Ammon's horn (tissue), 1 donor: ENCODE measurements at places on chromosomes 12 and 14.

- peak; percentile 42 for DNase-seq
These were observed 16.5 kb downstream of the NPC2 start for GRCh38 chr14:74476607-74477006.

DNA sequence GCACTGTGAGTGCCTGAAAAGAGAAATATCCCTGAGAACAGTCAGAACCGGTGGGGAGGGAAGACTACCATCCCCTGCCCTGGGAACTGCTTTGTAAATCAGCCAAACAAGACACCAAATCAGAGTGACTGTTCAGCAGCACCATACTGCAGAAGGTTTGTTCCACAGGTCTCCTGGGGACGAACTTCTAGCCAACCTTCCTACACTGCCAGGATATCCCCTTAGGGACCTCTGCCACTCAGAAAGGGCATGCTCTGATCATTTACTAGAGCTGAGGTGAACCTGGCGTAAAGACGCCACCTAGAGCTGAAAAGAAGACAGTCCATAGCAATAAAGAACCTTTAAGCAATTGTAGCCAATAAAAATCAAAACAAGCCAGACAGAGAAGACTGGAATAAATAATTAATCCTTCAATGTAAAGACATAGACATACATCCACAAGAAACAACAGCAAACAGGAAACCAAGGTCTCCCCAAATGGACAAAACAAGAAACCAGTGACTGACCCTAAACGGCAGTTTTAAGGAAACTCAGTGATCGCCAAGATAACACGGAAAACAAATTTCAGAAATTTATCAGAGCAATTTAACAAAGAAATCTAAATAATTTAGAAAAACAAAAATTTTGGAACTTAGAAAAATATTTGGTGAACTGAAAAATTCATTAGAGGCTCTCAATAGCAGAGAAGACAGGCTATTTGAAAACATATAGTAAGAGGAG is 228.1 kb upstream of the AMIGO2 start:
- DNase-seq = peak; percentile 22

DNA sequence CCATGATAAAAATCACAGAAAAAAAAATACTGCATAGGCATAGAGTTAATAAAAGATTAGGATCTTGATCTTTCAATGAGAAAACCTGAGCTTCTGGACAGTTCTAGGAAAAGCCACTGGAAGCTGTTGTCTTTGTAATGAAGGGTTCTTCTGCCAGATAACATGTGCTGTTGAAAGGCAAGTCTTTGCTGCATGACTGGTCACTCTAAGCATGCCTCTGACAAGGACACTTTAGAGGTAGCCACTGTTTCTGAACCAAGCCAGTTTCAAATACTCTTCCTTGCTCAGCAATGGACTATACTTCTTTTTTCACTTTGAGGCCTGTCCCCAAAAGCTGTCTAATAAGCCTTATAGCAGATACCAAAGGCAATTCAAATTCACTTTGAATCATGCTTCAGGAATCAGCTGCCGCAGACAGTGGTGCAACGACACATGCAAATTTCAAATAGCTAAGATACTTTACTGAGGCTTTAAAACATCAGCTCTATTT is 70.2 kb downstream of the BTG1 start:
- DNase-seq = no peak

- peak; percentile 69 for DNase-seq
These were observed 67.6 kb upstream of the CDKN3 start for GRCh38 chr14:54329082-54329695.

- no peak for DNase-seq
These were observed 16.1 kb downstream of the PAWR start for GRCh38 chr12:79674629-79675028.

DNA sequence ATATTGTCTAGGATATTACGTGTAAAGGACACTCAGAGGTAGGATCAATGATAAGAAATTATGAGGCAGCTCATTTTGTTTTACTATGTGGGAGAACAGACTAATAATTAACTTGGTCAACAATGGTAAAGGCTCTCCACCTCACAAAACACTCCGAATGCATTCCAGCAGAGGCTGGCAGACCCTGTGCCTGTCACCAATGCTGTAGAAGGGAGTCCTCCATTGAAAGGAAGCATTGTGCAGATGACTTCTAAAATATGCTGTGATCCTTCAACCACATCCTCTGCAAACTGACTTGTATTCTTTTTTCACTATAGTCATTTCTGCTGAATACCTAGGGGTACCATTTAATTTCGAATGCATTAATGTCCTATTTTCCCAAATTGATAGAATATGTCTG is 119.6 kb upstream of the EEA1 start:
- no peak for DNase-seq

DNA sequence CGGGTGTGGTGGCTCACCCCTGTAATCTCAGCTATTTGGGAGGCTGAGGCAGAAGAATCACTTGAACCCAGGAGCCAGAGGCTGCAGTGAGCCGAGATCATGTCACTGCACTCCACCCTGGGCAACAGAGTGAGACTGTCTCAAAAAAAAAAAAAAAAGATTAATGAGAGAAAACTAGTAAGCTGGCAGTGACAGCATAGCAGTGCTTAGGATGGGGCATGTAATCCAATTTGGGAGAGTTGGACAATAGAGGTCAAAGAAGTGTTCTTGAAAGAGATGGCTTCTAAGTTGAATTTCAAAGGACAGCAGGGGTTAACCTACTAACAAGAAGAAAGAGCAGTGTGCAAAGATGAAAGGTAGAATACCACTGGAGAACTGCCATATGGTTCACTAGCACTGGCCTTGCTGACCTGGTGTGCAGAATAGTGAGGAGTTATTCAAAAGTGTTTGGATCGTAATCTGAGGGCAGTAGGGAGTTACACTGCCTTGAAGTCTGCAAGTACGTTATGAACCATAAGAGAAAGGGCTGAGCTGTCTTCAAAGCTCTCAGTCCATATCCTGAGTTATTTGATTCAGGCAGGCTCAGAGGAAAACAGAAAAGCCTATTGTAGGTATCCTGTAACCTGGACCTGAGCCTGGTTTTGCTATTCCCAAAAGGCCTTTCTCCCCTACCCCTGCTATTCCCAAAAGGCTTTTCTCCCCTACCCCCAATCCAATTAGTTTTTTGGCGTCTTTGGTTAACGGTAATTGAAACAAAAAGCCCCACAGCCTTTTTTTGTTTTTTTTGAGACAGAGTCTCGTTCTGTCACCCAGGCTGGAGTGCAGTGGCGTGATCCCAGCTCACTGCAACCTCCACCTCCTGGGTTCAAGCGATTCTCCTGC is 3.4 kb downstream of the XPOT start:
- no peak for DNase-seq

- no peak for DNase-seq
These were observed 175.6 kb downstream of the GLT1D1 start for GRCh38 chr12:129028844-129029243.

DNA sequence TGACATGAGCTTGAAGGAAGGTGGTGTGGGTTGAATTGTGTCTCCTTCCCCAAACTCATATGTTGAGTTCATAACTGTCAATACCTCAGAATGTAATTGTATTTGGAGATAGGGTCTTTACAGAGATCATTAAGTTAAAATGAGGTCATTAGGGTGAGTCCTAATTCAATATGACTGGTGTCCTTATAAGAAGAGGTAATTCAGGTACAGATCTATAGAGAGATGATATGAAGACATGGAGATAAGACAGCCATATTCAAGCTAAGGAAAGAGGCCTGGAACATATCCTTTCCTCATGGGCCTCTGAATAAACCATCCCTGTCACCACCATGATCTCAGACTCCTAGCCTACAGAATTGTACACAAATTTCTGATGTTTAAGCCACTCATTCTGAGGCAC is 514.7 kb upstream of the MGAT4C start:
- DNase-seq = no peak

DNA sequence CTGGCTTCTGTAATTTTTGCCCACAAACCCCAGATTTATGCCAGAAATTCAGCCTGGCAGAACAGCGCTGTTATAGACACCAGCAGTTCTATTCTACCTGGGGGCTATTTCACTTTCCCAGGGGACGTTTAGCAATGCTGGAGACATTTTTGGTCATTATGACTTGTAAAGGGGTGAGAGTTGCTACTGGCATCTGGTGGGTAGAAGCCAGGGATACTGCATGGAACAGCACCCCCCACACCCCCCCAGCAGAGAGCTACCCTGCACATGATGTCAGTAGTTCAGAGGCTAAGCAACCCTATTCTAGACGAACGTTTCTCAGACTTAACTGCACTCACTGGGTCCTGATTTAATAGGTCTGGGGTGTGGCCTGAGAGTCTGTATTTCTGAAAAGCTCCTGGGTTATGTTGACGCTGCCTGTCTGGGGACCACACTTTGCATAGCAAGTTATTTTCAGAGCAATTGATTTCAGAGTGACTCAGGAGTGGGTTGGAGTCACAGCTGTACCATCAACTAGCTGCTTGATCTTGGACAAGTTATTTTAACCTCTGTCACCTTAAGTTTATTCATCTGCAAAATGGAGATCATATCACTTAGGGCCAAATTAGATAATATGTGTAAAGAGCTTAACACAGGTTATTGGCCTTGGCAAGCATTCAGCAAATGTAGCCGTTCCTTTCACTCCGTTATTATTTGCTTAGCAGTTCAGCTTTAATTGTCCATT is 48.5 kb downstream of the CHST11 start:
- no peak for DNase-seq

DNA sequence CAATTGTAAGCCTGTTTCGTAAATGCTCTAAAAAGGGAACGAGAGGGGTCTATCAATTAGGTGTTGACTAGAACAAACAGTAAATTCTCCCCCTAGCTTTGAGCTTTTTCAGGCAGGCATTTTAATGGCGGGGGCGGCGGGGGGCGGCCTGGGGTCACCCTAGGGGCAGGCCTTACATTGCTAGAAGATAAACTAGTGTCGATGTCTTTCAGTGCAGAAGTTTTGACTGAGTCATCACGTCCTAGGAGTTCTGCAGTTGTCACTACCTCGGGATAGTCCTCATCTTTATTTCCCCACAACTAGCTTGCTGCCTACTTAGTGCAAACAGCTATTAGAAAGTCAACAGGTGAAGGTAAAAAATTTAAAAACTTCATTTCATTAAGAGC is 1.6 kb downstream of the ATP6V1D start:
- no peak for DNase-seq

GRCh38 chr12:52395761-52396434 is 10.2 kb downstream of the KRT82 start:
- no peak for DNase-seq

DNA sequence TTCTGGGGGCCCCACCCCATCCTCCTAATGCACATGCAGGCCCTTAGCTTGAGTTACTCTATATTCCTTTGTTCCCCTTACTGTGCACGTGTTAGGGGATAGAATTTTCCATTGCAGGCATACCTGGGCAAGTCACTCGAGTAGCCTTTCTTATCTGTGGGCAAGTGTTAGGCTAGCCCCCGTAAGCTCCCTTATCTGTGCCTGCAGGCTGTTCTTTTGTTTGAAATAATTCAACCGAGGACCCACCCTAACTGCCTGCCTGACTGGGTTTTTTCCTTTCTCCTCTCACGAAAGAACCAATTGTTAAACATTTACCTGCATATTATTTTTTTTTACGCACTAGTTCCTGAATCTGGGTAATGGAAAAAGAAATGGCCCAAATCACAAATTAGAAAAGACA is 21.3 kb upstream of the BCAT1 start:
- DNase-seq = no peak

DNA sequence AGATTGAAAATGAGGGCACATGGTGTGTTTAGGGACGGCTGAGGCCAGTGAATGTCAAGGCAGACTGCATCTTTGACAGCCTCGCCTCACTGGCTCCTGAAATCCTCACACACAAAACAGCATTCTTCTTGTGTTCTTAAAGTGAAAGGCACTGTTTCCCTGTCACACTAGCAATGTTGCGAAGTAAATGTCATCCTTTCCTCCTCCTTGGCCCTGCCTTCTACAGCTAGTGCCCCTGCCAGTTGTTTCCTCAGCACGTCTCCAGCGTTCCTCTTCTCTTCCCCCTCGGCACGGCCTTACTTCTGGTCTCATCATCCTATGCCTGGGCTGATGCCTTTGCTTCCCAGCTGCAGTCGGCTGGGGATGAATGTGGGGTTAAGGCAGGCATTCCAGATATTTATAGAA is 129.4 kb upstream of the DNM1L start:
- DNase-seq = peak; percentile 70

DNA sequence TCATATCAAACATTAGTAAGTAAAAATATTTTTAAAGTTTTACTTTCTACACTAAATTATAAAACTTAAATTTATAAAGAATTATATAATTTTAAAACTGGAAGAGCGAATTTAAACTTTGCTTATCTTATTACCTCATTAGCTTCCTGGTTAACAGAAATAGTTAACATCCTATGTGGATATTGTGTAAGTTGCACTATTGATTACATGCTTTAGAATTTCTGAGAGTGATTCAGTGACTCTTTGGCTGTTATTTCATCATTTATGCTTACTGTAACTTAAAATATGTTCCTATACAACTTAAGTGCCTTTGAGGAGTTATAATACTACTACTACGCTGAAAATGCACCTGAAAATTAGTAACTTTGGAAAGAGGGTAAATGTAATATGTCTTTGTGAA is 101.4 kb downstream of the FOXA1 start:
- DNase-seq = no peak

GRCh38 chr14:101134161-101134631 is 230.7 kb upstream of the RTL1 start:
- DNase-seq = no peak

DNA sequence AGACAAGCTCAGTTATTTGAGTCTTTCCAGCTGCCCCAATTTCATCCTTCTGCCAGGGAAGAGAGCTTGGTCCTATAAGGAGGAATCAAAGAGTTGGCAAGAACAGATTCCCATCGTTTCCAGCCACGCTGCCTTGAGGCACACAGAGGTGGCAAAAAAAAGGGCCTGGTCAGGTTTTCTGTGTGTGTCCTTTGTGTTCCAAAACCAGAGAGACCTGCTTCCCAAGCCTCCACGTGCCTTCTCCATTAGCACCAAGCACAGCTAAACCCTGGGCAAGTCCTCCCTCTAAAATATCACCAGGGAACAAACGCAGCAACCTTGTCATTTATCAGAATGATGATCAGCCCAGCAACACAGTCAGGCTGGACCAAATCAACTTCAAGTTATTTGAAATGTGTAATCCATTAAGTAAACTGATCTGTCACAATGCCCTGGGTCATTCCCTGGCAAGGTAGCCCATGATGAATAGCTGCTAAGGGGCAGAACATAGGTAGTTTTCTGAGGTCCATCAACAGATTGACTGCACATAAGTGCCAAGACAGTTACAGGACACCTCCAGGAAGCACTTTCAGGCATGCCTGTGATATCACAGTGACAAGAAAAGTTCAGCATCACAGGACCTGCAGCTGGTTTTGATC is 28.6 kb upstream of the C12orf42 start:
- no peak for DNase-seq

DNA sequence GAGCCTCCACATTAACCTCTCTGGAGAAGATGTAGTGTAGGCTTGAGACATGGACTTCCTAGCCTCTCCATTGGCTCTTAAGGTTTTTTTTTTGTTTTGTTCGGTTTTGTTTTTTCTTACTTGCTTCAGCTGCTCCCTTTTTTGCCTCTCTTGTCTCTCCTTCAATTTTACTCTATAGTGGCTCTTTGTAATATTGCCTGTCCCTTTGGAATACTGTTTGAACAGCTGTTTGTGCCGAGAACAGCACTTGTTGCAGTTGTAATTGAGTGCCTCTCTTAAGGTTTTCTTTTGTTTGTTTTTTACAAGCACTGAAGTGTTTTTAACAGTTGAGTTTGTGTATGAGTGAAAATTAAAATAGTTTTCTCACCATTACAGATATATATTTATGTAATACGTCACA is 567.7 kb downstream of the LRFN5 start:
- DNase-seq = no peak

GRCh38 chr14:42185718-42186117 is 579.0 kb downstream of the LRFN5 start:
- DNase-seq = no peak
